ENCODE measurements at places on chromosomes 16 and 17.

DNA sequence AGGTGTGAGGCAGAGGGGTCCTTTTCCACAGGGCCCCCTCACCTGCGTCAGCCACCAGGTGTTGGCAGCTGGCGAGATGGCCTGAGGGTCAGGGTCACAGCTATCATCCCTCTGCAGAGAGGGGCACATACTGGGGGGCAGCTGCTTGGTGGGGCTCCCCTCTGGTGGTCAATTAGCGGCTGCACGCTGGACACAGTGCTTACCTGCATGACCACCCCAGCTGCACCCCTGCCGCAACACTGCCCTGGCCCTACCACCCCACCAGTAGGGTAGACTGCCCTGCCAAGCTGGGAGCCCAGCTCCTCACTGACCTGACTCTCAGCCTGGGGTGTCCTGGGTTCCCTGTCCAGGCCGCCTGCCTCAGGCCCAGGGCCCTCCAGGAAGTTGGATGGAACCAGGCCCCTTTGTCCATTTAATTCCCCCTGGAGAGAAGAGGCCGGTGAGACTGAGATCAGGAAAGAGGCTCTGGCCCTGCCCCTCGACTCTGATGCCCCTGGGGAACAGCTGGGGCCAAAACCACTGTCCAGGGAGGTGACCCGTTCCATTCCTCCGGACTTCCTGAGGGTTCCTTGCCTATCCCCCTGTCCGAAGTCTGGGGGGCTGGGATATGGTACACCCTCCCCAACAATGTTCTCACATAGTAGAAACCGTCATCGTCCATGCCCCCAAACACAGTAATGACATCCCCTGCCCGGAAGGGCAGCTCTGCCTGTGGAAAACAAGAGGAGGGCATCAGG, 23.7 kb downstream of the TSPOAP1 start:
- DNase-seq = no peak

DNA sequence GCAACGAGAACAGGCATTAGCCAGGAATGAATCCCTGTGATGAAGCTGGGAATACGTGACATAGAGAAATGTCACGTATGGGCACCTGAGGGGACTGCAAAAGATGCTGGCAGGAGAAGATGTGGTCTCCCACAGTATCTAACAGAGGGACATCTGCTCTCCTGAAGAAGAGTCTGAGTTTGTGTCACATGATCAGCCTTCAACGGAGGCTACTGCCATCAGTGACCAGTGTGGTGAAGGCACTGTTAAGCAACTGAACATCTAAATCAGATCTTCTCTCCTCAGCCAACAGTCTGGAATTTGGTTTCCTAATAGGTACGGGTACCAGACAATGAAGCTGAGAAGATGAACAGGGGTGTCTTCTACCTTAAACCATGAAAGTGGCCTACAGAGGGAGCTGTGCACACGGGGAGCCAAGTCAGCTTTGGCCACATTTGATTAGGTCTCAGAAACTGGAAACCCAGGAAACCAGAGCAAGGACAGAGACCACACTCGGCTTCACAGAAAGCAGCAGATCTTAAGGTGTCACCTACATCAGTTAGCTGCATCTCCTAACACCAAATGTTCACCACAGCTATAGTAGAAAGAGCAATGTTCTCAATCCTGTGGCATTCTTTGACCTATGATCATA, 41.8 kb downstream of the BRD7 start:
- no peak for DNase-seq

DNA sequence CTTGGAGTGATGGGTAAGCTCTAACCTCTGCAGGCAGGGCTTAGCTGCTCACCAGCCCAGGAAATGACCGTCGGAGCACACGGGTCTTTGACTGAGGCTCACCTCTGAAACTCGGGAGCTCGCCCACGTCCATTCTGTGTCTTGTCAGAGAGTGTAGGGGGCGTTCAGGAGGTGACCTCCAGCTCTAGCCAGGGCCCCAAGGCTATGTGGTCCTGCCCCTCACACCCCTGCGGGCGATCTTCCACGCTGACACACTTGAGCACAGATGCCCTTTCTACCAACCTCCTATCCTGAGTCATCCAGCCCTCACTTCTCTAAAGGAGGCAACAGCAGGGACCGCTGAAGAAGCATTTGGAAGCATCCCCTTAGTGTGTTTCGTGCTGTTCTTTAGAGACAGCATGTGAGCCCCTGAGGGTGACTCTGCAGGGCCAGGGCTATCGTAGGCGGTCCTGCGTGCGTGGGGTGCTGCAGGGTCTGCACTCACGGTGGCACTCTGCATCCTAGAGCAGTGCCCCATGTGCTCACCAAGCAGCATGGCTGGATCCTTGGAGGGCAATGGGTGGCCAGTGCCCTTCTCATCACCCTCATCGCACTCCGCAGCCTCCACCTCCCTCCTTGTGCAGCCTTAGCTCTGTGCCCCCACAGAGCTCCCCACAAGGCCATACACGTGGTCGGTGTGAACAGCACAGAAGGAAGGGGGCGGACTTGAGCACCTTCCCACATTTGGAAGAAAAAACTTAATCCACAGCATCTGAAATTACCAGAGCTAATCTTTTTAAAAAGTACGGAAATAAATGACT, 33.8 kb downstream of the SLC47A1 start:
- DNase-seq = no peak

DNA sequence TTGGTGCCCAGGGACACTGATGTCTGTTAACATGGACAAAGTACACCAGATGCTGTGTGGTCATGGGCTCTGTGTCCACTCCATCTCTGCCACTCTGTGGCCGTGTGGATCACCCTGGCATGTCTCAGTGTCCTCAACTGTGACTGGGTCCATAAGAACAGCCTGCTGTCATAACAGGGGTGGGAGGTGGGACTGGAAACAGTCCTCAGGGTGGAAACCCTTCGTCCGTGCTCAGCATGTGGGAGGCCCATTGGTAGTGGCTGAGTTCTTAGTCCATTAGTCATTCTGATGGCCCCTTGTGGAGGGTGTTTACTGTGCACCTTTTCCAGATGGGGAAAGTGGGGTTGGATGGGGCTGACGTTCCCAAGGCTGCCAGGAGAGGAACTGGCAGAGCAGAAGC, 12.8 kb downstream of the FLYWCH2 start:
- DNase-seq = no peak

- no peak for DNase-seq
These were observed 332.5 kb downstream of the GRIN2A start for GRCh38 chr16:9849697-9850245.

DNA sequence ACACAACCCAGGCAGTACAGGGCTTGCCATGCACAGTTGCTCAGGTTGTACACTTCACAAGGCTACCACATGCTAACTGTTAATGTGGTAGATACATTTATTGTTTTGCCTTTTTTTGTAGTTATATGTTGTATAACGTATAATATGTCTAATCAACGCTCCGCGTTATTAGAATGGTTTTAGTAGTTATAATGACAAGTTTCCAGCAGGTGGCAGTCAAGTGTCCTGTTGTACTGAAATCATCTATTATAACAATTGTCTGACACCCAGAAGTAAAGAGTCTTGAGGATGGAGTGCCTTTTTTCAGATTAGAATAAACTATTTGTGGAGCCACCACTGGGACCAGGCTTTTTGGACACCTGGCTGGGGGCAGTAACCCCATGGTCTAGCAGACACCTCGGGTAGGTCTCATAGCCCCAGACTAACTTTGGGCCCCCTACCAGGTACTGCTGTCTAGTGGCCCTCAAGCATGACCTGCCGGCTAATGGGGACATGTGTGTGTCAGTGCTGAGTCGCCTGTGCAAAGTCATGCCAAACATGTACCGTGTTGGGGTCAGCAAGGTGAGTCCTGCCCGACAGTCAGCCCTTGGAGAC, 32.8 kb downstream of the MYO15A start:
- DNase-seq = no peak
